CD4-positive, alpha-beta T cell treated with Interleukin-15 for 1 hour (primary cell): ENCODE measurements at places on chromosomes 3 and 15.

GRCh38 chr3:42708611-42709151, 6.1 kb upstream of the HHATL start:
- DNase-seq, result peak; percentile 5

- DNase-seq, result no peak
Observed at GRCh38 chr3:67529337-67529736, 125.1 kb downstream of the SUCLG2 start.

DNA sequence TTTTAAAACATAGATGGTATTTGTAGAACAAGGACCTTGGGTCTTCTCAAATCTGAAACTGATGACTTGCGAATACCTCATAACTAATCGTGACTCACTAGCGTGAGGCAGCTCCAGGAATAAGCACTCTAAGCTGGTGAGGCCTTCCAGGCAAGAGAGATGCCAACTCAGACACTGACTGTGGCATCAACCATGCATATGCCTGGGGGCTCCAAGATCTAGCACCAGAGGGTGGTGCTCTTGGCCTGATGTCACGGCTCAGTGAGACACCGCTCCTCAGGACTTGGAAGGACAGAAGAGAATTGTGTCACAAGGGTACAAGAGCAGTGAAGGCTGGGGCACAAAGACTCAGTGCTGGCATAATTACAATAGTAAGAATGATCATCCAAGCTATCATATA, 125.0 kb upstream of the TRIM42 start:
- no peak for DNase-seq

- DNase-seq, result no peak
Observed at GRCh38 chr15:80182611-80183261, 29.9 kb downstream of the FAH start.

DNA sequence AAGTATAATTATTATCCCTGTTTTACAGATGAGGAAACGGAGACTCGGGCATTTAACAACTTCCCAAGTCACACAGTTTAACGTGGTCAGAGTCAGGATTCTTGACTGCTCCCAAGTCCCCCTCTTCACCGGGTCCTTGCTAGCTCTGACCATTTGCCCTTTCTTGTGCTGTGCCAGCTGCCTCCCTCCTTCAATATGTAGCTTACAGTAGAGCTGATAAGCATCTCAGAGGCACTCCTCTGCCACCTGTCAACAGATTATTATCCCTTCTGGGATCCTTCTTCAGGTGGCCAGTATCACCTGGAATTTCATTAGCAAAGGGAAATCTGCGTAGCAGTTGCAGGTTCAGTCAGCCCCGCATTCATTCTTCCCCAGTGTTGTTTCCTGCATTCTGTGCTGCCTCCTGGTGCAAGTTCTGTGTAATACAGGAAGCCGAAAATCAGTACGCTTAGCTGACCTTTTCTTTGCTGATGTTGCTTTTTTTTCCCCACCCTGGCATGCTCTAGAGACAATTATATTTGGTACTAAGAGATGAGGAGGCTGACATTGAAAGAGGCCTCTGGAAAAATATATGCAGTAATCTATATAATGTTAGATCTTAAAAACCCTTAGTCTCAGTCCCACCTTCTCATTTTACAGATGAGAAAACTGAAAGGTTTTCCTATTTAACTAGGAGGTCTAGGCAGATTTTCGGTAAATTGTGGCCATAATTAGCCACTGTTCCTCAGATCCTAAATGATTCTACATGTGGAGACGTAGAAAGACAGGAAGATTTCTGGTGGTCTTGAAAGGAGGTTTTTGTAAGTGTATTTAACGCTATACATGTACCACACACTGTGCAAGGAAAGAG, 24.8 kb downstream of the TMOD2 start:
- peak; percentile 48 for DNase-seq

GRCh38 chr15:70238917-70239316, 141.2 kb upstream of the TLE3 start:
- DNase-seq, result no peak

GRCh38 chr3:185631108-185631507, 45.0 kb downstream of the SENP2 start:
- no peak for DNase-seq

DNA sequence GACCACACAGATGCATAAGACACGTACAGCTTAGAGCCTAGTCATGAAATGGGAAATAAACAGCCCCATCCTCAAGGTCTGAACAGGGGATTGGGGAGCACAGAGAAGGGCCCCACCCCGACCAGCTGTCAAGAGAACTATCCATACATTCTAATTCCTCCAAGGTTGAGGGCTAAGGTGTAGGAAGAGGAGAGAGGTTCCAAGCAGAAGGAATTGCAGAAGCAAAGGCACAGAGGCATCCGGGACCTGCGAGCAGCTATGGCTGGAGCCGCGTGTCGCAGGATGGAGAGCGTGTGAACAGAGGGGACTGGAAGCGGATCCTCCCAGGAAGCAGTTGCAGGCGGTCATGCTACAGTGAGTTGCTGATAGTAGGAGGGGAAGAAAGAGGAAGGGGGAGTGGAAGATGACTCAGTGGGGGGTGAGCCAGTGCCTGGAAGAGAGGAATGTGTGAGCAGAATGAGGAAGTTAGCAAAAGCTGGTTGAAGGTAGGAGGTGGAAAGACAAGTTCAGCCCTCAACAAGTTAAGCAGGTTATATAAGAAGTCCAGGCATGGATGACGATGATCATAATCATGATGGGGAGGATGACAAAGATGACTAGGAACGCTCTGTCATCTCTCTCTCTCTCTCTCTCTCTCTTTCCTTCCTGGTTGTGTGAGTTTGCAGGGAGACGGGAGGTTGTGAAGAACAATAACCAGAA, 89.7 kb downstream of the LIPC start:
- DNase-seq, result peak; percentile 79

DNA sequence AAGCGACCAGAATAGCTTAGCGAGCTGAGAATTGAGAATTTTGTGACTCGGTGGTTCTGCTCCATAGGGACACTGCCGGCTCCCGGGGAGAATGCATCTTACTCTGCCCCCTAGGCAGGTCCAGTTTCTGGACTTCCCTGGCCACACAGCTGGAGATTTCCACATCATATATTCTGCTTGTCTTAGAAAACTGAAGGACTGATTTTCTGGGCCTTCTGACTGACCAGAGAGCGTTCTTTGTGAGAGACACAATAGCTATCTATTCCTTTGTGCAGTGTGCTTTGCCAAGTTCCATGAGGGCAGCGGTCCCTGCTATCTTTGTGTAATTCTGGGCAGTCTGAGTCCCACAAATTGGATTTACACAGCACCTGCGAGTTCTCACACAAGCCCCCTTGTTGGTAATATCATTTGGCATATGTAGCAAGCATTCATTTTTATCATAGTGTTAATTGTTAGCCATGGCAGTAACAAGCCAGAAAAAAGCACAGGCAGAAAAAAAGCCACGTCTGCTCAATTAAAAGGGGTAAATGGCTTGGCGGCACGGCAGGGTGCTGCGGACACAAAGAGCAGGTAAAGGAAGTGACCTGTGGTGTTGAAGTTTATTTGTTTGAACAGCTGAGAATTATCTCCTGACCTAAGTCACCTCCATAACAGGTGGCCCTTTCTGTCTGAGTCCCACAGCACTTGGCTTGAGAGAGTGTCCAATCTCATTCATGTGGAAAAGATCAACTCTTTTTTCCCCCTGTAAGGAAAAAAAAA, 688.7 kb downstream of the TUSC7 start:
- no peak for DNase-seq

GRCh38 chr15:93179072-93179471, 90.1 kb upstream of the RGMA start:
- DNase-seq, result peak; percentile 65

- DNase-seq, result no peak
Observed at GRCh38 chr3:183252973-183253527, at the start of gene B3GNT5. B3GNT5 (plus strand) TSS chr3:183253253; CDS start chr3:183269799, 16,546 bp downstream.

DNA sequence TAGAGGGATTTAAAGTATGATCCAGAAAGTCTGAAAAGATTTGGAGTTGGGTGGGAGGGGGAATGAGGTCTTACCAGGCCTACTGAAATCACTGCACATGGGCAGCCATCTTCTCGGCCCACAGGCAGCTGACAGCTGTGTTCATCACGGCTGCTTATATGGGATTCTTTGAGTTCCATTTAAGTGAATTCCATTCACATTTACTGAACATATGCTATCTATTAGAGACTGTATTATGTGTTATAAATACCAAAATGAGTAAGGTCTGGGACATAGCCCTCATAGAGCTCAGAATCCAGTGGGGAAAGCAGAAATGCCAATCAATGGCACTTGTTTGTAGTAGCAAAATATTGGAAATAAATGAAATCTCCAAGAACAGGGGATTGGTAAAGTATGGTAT, 91.1 kb downstream of the TRIM42 start:
- no peak for DNase-seq

GRCh38 chr15:29656636-29657475, 165.4 kb downstream of the TJP1 start:
- no peak for DNase-seq

DNA sequence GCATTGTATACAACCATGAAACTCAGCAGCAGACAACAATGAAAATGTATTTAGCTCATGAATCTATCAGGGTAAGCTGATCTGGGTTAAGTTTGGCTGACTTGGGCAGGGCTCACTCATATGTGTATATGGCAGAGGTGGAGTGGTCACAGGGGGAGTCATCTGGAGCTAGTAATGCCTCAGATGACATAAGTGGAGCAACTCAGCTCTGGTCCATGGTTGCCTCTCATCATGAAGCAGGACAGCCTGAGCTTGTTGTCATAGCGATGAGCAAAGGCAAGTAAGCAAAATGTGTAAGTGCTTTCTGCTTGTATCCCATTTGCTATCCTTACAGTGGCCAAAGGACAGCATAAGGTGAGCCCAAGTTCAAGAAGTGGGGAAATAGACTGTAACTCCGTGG, 64.5 kb downstream of the ALCAM start:
- DNase-seq, result no peak

DNA sequence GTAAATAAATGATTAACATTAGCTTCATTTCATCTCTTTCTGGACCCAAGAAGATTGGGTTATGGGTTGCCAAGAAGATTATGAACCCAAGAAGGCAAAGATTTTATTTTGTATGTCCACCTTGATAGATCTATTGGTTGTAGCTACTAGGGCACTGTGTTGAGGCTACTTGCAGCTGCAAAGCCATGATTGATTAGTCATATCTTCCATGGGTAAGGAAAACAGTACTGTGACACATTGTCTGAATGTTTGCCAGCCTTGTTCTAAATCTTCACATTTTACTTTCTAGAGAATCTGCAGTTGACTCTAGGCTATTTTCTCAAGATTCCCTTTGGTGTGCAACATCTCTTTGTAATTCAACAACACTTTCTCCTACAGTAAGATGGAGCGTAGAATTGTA, 229.2 kb upstream of the KCNH8 start:
- DNase-seq, result no peak

GRCh38 chr15:97153356-97153965, 807.0 kb upstream of the ARRDC4 start:
- DNase-seq, result no peak

DNA sequence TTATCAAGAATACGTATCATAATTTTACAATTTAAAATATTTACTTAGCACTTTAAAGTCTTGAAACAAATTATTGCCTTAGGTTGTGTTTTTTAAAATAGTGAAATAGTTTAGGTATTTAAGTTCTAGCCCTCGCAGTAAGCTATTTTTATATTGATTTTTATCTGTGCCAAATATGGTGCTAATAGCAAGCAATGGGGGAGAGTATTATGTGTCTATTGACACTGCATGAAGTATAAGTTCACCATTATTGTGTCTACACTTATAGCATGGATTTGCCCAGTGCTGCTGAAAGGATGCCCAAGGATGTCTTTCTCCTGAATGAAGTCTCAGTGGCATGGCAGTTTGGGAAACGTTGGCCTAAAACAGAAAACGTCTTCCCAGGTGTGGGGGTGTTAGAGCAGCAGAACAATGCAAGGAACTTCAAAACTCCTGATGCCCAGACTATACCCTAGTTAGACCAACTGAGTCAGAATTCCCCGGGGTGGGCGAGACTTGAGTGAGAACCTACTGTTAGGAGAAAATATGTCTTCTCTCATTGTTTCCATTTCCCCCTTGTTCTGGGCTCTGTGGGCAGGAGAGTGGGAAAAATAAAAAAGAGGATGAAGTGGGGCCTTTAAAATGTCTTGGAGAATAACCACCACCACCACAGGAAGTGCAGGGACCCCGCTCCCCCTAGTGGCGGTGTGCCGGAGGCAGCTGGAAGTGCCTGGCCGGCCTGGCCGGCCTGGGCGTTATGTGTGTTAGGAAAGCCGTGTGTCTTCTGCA, 104.2 kb upstream of the SLC7A14 start:
- DNase-seq, result no peak

- DNase-seq, result no peak
Observed at GRCh38 chr15:77410701-77411618, 8.9 kb downstream of the PEAK1 start.

- peak; percentile 31 for DNase-seq
Observed at GRCh38 chr15:91921188-91921842, 67.8 kb downstream of the SLCO3A1 start.

- DNase-seq, result peak; percentile 67
Observed at GRCh38 chr3:127547761-127548605, 42.5 kb downstream of the TPRA1 start.

DNA sequence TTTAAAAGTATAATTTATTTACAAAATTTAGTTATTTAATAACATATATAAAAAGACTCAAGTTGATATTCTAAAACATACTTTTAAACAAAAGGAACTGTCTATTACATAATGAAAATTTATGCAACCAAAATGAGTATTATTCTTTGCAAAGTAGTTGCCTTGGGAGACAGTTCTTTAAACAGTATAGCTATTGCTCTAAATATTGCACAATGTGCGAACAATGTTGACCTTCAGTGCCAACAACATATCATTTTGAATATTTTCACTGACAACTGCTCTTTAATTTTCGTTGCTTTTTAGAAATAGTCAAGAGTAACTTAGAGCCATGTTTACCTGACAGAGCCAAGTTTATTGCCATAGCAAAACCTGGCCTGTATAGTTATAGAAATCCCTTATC, 124.9 kb downstream of the ZBTB20 start:
- no peak for DNase-seq

GRCh38 chr15:89199746-89200145, 21.6 kb downstream of the RLBP1 start:
- DNase-seq, result no peak

DNA sequence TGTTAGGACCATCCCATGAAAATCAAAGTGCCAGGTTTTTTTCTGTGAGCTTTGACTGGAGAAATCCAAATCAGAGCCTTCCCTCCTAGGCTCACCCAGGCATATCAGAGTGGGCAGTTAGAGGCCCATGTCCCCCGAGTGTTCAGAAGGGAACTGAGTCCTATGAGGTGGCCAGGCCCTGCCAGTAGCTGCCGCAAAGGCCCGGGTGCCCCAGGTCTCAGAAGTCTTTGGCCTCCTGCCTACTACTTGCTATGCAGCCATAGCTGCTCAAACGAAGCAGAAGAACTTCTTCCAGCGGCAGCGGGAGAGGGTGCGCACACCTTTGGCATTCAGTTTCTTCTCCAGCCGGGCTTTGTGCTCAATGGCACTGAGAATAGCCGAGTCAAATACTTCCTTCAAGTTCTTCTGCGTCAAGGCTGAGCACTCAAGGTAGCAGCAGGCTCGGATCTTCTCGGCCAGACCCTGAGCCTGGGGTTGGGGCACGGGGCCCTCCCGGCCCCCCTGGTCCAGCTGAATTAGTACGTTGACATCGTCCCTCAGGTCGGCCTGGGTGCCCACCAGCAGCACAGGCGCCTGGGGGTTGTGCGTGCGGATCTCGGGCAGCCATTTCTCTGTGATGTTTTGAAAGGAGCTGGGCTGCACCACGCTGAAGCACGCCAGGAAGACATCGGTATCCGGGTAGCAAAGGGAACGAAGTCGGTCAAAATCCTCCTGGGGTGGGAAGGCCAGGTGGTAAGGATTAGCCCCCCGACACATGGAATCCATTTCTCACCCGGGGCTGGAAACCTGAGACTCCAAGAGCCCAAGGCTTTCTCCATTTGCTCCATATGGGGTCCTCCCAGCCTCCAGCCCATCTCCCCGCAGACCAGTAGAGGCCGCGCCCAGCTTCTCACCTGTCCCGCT, 992 bp downstream of the RHOV start:
- no peak for DNase-seq

GRCh38 chr15:61582092-61582491, 353.0 kb upstream of the RORA start:
- no peak for DNase-seq
